Activated CD4-positive, alpha-beta T cell treated with anti-CD3 and anti-CD28 coated beads for 1 hour (primary cell): ENCODE measurements at places on chromosomes 11 and 22.

- no peak for DNase-seq
Observed at GRCh38 chr11:85582111-85582510, 45.0 kb downstream of the DLG2 start.

DNA sequence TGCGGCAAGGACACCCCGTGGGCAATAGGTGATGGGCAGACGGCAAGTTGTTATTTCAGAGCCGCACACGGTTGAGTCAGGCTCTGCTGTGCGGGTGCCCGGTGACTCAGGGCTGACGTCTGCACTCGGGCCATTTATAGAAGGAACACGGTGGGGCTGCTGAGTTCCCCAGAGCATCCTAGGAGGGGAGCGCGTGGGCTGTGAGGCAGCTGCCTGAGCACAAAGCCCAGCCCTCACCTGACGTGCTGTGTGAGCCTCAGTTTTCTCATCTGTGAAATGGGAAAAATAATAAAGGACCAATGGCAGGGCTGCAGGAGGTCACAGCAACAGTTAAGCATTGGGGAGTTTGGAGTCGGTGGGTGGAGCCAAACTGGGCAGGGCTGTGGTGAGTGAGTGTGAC lies 11.3 kb upstream of the RHOD start:
- no peak for DNase-seq

- no peak for DNase-seq
Observed at GRCh38 chr11:3227568-3228444, 4.4 kb downstream of the MRGPRE start.

DNA sequence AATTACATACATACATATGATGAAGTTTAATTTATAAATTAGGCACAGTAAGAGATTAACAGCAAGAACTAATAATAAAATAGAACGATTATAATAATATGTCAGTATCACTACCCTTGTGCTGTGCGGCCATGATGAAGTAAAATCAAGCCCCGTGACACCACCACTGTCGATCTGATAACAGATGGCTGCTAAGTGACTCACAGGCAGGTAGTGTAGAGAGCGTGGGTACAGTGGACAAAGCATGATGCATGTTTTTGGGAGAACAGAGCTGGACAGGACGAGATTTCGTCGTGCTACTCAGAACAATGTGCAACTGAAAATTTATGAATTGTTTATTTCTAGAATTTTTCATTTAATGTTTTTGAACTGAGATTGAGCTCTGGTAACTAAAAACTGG lies 108.4 kb upstream of the TIMP3 start:
- DNase-seq, result no peak

GRCh38 chr22:48015701-48016100 lies 1253.3 kb downstream of the TBC1D22A start:
- DNase-seq, result no peak

DNA sequence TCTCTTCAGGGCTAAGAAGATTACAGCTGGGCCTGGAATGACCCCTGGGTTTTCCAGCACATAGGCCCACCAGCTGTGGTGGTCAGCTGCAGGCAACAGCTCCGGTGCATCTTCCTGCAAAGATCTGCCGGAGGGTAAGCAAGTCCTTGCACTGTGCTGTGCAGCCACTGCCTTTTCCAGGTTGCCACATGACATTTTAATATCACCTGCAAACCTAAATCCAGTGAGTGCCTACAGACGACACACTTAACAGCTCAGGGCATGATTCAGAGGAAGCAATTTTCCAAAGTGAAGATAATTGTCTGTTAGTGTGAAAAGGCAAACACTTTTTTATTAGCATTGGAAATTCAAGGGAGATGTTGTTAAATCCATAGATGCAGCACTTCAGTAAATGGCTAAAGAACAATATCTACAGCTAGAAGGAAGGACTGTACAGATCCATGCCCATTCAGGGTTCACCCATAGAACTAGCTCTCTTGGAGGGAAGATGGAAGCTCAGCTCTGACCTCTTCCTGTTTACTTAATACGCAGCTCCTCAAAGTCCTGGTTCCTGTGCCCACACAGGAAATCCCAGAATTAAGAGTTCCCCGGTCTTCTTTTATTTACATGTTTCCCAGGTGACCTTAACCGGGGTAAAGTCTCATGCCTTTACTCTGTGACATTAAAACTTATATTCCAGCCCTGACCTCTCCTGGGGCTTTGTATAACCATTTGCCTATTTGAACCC lies 13.3 kb upstream of the NRIP3 start:
- DNase-seq, result no peak

GRCh38 chr11:131629925-131630540 lies 259.6 kb downstream of the NTM start:
- no peak for DNase-seq

DNA sequence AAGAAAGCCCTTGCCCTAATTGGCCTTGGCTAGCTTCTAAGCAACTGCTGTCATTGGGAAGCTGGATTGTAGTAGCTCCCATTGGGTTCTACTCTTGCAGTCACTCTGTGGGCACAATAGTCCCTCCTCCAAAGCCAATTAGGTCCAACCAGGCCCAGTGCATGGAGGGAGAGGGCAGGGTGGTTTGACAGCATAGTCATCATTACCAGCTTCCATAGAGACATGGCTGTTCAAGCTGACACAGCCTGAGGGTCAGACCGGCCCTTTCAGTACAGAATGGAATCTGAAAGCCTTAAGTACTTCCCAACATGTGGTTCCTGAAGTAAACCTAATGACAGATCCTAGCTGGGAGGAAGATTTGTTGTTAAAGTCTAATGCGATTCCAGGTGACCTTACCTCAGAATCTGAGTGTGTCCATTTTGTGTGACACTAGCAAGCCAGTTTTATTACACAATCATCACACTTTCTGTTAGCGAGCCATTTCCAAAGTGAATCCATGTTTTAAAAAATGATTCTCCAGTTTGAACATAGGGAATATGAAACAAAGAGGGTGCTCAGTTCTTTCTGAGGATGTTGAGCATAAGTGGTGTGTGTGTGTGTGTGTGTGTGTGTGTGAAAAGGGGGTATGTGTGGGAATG lies 6.9 kb downstream of the PLET1 start:
- no peak for DNase-seq

- DNase-seq, result no peak
Observed at GRCh38 chr11:4459500-4459899, 10.4 kb downstream of the OR52K2 start.

DNA sequence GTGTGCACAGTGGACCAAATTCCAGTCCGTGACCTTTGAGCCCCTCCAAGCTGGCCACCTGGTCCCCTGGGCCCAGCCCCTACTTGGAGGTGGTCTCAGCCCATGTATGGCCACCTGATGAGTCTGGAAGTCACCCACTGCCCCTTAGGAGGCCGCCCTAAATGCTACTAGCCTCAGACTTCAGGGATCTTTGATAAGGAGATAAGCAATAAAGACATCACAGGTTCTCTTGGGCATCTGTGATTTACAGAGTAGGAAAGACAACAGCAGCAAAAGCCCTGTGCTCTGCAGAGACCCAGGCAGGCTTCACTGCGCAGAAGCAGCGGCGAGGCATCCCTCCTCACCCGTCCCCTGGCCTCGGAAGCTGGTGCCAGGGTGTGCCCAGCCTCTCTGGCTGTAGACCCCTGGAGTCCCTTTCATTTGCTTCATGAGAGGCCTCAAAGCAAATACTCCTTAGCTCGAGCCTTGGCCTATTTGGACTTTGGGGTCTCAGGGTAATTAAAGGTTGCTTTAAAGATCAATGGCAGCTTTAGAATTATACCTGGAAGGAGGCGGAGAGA lies 360.1 kb downstream of the TBC1D22A start:
- no peak for DNase-seq

DNA sequence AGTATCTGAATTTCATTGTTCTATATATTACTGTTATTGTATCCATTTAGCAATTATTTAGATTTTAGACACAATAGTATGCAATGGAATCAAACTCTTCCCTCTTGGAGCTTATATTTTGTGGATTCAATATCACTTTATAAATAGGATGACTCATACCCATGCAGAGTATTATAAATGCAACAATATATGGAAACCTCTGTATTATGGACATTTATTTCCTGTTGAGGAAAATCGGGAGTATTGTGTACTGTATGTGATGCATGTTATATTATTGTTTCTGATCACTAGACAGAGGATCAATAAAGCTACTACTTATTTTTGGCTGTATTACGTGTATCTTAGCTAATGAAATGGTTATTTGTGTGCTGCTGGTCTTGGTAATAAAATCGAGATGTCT lies 770 bp downstream of the METTL15 start:
- DNase-seq, result no peak

GRCh38 chr11:80846979-80847378 lies 1406.1 kb upstream of the TENM4 start:
- no peak for DNase-seq

DNA sequence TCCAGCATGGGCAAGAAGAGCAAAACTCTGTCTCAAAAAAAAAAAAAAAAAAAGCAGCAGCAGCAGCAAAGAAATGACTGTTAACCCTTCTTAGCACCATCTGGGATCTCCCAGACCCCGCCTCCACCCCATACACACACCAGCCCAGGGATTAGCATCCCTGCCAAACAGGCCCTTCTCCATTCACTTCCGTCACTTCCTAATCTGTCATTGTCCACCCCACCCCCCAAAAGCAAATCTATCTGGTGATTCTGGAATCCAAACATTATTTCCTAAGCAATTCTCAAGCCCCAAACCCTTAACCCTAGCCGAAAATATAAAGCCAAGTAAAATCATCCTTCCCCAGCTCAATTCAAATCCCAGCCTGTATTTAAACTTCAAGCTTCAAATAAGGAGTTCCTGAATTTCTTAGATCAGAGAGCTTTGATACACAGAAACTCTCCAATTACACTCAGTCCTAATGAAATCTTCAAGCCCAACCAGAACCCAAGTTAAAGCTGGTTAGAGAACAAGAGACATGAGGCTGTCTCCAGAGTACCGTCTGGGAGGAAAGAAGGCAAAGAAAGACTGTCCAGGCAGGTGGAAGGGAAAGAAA lies 6.0 kb upstream of the AHNAK start:
- DNase-seq, result no peak

DNA sequence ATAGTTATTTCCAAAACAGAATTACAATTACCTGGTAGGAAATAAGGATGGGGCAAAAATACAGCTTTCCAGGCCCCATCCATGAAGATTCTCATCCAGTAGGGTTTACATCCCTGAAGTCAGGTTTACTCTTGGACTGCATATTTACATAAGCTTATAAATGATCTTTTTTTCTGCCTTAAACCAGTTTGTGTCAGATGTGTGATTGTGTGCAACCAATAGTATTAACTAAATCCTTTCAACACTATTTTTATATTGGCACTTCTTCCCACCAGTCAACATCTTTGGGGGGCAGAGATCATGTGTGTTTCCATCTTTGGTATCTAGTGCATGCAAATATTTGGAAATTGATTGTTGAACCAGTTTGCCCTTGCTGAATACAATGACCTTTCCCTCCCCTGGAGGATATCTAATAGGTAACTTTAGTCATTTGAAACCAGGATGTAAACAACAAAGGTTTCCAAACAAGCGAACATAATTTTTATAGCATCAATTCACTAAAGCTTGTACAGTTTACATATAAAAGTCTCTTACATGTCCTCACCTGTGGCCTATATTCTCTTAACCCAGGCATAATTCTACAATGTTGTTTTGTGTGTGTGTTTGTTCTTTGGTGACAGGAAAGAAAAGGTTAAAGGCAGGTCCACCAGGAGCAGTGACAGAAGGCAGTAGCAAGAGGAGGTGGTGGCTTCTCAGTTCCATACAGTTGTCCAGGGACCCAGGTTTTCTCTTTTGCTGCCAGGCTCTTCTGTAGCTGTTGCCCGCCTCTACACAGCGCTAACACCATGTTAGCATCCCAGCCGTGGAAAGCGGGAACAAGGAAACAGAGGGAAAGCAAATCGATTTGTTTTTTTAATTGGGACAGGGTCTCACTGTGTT lies 1.7 kb upstream of the ME3 start:
- no peak for DNase-seq

DNA sequence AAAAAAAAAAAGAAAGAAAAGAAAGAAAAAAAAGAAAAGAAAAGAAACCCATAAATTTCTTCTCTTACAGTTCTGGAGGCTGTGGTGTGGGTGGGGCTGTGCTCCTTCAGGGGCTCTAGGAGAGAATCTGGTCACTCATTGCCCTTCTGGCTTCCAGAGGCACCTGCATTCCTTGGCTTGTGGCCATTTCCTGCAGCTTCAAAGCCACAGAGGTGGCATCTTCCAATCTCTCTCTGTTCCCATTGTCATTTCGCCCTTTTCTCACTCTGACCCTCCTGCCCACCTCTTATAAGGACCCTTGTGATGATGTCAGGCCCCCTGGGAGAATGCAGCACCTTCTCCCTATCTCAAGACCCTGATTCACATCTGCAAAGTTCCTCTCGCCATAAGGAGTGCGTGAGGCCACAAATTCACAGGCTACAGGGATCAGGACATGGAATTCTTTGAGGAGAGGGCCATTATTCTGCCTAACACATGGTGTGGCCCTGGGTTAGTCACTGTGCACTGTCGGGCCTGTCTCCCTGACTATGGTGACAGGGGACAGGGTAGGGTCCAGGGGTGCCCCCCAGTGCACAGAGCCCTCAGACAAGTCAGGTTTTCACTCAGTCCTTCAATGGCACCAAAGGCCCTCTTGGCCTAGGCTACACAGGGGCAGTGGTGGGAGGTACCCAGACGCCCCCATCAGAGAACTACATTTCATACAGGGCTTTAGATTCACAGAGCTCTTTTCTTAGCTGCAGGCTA lies 38.6 kb upstream of the PRR5 start:
- DNase-seq, result no peak

DNA sequence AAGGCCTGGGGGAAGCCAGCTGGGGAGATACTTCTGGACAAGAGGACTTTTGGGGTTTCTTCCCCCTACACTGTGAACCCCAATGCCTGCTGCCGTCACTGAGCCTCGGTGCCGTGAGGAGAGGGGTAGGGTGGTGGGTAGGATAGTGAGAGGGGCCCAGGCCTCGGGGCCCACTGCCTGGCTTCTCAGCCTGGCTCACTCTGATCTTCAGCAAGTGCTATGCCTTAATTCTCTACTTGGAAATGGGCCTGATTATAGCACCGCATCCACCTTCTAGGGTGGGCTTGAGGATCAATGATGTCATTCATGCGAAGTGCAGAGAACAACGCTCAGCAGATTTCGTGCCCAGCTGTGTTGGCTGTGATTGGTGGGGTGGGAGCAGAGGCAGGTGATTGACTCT lies 76.7 kb upstream of the NECTIN1 start:
- DNase-seq, result no peak

- DNase-seq, result no peak
Observed at GRCh38 chr11:96357794-96358193, 14.8 kb upstream of the MAML2 start.

DNA sequence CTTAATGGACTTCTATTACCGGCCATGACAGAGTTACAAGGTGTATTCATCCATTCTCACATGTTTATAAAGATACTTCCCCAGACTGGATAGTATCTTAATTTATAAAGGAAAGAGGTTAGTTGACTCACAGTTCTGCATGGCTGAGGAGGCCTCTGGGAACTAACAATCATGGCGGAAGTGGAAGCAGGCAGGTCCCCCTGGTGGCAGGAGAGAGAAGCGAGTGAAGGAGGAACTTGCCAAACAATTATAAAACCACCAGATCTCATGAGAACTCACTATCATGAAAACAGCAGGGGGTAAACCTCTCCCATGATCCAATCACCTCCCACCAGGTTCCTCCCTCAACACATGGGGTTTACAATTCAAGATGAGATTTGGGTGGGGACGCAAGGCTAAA lies 170.0 kb upstream of the PDGFD start:
- no peak for DNase-seq

GRCh38 chr22:42217019-42217751 lies 53.3 kb downstream of the TCF20 start:
- DNase-seq, result no peak
